ENCODE measurements at places on chromosomes 1 and 21. TPM values are rescaled to one million over a fixed set of nuclear protein-coding genes. Genes with fewer than 3 reads are reported as not detected.

The NBPF10 gene
- total RNA-seq: 0.54 TPM

The ST6GALNAC5 gene
- total RNA-seq: 2.2 TPM

The PLD5 gene
- not detected for total RNA-seq

The PAQR6 gene
- total RNA-seq: 1.0 TPM

The SGIP1 gene
- 1.1 TPM for total RNA-seq

The FAAH gene
- 0.64 TPM for total RNA-seq

The OR6K3 gene
- total RNA-seq: not detected

The NBPF4 gene
- total RNA-seq: not detected

The ZNF692 gene
- total RNA-seq: 5.3 TPM

The RHD gene
- not detected for total RNA-seq

The S100A14 gene
- not detected for total RNA-seq

DNA sequence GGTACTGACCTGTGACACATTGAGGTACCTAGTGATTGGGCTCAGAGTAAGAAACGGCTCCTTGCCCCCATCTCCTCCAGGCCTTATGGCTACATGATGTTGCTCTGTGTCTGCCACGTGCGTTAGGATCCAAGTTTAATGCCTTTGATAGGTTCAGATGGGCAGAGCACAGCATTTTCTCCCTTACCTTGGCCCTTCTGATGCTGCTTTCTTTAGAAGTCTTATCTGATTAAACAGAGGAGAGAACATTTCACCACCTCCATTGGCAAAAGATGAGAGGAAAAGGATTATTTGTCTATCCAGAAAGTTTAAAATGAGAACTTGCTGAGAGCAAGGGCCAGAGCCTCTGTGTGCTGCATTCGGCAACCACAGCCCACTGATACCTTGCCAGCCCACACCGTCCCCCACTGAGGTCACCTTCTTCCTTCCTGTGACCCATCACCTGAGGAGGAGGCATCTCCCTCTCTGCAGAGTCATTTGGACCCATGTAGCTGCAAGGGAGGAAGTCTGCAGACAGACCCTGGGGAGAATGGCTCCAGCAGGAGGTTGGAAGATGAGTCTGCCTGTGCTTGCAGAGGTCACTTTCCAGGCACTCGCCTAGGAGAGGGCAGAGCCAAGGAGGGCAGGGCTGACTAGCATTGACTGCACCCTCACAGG is 16.7 kb downstream of the SHISA4 start:
- DNase-seq: no peak

- no peak for DNase-seq
Measured at GRCh38 chr1:173440430-173440829, 36.7 kb upstream of the PRDX6 start.

GRCh38 chr1:27561124-27561899 is 42.6 kb downstream of the AHDC1 start:
- no peak for DNase-seq

DNA sequence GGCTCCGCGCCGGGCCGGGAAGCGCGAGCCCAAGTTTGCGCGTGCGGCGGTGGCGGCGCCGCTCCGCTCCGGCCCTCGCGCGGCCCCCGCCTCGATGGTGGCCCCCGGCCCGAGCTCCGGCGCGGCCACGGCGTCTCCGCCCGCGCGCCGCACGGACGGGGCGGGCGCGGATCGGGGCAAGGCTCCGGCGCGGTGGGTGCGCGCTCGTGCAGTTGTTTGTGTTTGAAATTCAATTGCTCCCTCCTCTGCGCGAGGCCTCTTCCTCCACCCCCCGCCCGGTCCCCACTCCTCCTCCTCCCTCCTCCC is at the start of gene HDGF:
Gene HDGF, minus strand, starts transcription at position 225 of the 306 bp plus-strand sequence. CDS start 246 bp downstream, outside the sequence.
- DNase-seq: no peak

DNA sequence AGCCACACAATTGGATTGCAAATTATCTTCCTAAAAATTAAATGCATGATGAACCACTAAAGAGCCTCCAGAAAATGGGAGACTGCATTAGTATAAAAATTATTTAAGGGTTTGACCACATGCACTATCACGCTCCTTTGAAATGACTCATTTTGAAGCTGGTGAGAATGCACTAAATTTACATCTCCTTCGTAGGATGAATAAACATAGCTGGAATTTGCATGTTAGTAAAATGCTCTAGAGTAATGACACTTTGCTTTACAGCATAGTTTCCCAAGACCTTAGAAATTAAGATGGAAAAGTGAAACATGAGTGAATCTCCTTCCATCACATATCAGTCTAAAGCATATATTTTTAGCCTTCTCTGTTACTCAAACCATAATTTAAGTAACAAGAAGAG is 2.4 kb downstream of the PLPPR4 start:
- peak; percentile 37 for DNase-seq

GRCh38 chr1:71343686-71344416 is 263.0 kb upstream of the ZRANB2 start:
- DNase-seq: no peak

DNA sequence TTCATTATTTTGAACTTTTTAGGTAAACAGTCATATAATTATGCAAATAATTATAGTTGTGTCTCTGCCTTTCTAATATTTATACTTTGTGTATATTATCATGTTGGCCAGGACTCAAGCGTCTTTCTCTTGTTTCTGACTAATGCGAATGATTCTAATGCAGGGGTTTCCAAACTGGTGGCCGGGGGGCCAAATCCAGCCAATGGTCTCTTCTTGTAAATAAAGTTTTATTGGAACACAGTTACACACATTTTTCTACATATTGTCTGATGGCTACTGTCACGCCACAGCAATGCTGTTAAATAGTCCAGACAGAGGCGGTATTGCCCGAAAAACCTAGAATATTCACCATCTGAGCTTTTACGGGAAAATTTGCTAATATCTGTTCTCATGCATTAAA is 8.9 kb upstream of the POFUT2 start:
- DNase-seq: no peak

DNA sequence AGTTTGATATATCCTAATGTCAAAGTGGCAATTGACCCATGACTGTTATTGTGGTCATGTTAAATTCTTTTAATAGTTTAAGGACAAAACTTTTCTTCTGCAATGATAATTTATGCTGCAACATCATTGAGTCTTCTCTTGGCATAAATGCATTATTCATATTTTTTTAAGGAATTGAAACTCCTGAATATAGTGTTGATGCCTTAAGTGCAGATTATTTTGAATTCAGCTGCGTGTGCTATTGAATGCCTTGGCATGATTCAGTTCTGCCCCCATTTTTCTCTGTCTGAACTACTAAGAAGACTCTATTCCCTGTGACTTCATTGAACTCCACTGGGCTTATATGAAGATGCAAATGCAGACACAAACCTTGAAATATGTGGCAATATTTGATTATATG is 22.6 kb upstream of the NOS1AP start:
- no peak for DNase-seq

DNA sequence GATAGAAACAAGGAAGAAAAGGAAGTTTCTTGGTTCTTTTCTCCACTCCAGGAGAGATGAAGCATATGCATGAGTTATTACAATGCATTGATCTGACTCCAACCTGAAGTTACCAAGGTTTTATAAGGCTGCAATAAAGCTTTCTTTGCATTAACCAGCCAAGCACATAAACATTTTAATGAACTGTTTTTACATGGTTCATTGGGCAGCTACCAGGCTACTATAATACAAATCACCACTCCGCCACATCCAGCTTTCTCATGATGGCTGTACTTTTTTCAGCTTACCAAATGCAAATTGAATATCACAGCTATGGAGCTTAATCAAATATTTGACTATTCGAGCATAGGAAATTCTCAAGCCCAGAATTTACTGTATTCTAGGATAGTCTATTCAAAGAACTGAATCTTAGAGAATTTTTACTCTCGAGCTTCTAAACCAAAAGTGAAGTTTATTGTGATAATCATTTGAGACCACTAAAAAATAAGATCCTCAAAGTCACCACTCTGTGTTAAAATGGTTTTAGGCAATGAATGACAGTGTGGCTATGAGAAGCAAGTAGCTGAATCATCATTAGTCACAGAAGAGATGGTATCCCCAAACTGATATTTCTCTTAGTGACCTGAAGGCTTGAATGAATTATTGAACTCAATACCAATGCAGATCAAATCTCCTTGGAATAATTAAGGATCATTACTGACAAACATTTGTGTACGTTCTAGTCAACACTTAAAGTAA is 58.6 kb upstream of the ZNF281 start:
- DNase-seq: no peak

DNA sequence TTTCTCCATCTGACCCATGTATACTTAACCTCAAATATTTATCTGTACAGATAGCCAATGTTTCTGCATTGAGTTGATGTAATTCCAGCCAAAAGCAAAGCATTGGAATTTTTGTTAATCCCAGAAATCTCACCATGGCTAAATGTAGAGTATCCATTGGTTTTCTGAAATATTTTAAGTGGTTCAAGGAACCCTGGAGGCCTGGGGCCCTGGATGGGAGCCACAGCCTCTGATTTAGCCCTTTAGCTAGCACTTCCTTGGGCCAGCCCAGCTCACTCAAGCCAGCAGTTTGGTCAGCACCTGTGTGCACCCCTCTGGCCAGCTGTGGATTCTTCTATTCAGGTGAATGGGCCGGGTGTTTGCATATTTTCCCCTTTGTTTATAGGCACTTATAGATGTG is 18.8 kb upstream of the EPS8L3 start:
- no peak for DNase-seq

DNA sequence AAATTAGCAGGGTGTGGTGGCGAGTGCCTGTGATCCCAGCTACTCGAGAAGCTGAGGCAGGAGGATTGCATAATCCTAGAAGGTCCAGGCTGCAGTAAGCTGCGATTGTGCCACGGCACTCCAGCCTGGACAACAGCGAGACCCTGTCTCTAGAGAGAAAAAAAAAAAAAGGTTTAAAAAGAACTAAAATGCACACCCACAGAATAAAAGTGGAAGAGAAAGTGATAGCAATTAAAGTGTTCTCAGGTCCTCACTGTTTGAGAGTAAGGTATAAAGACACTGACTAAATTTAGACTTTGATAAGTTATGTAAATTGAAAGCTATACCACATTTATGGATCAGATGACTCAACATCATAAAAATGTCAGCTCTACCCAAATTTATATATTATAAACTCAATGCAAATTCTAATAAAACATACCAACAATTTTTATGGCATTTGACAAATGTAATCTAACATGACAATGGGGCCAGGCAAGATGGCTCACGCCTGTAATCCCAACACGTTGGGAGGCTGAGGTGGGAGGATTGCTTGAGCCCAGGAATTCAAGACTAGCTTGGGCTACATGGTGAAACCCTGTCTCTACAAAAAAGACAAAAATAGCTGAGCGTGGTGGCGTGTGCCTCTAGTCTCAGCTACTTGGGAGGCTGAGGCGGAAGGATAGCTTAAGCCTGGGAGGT is 11.8 kb downstream of the ZBTB17 start:
- DNase-seq: no peak

DNA sequence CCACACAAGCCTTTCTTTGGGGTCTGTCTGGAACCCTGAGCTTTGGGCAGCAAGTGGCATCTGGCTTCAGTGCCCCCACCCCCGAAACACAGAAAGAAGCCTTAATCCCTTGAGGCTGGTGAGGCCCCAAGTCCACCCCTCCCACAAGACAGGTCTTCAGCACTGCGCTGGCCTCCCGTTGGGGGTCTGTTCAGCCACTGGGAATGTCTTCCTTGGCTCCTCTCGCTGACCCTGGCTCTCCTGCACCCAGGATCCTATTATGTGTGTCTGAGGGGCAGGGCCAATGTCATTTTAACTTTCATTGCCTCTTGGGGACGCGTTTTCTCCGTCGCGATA is 26.9 kb downstream of the ATP8B2 start:
- no peak for DNase-seq

- DNase-seq: no peak
Measured at GRCh38 chr1:55368698-55369097, 153.5 kb upstream of the USP24 start.

All from H4 (cell line).